ENCODE measurements at places on chromosomes 3 and 15.

DNA sequence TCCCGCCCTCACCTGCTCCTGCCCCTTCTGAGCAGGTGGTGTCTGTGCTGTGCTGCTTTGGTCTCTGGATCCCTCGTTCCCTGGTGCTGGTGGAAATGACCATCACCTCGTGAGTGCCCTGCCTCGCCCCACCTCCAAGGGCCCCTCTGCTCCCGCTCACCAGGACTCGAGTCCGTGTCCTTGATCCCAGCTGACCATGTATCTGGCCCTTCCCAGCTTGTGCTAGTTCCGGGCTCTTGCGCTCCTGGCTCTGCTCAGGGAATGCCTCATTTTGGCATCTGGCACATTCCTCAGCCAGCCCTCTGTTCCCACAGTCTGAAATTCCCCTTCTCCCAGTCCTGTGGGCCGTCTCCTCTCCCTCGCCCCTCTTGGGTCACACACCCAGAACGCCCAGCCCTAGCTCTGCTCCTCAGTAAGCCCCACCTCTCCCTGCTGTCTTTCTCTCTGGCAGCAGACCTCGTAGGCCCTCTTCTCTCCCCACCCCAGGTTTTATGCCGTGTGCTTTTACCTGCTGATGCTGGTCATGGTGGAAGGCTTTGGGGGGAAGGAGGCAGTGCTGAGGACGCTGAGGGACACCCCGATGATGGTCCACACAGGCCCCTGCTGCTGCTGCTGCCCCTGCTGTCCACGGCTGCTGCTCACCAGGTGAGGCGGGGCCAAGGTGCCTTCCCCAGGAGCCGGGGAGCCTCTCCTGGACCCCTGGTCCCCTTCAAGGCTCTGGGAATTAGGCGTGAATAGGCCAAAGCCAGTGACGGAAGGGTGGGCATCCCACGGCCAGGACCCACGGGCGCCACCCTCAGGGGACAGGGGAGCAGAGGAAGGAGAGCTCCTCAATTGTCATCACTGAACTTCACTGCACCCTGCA is 11.5 kb downstream of the SLC51A start:
- DNase-seq, result no peak

DNA sequence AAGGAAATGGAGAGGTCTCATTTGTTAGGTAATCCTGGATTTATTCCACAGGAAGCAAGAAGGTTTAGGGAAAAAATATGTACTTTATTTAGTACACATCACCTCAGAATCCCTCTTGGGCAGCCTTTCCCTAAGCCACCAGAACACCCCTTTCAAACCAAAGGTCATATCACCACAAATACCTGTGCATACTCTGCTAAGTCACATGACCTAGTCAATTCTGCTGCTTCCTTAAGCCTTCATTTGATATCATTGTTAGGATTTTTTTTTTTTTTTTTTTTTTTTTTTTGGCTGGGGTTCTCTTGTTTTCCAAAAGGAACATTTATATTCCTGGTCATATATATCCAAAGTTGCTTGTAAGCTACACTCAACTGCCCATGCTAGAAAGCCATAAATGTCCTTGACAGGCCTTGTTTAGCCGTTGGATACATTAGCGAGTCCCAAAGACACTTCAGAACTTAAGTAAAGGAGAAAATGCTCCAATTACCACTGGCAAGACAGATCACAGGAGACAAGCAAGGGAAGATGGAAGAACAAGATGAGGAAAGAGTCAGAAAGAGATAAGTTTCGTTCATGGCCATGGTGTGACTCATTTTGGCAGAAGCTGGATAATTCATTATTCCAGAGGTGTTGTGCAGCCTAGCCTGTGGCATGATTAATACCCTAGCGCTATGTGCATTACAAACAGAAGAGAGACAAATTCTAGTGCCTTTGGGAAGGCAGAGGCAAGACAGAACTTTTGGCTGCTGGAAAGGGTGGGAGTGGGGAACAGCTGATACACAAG is 155.6 kb upstream of the SLC2A2 start:
- DNase-seq, result no peak

DNA sequence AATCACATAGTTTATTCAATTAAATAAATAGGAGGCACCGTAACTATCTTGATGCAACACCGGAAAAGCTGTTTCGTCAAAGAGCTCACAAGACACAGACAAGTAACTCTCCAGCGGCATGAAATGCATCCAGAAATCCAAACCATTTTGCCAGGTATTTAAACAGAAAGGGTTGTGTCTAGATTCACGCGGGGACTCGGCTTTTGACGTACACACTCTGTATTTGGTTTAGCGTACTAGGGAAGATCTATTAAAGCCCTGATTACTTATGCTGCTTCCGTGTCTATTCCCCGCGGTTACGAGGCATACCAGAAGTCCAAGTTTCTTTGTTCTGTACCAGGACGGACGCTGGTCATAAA is 718 bp downstream of the BNIP2 start:
- DNase-seq, result no peak

GRCh38 chr3:99901200-99901926 is 83.7 kb downstream of the CMSS1 start:
- DNase-seq, result no peak

DNA sequence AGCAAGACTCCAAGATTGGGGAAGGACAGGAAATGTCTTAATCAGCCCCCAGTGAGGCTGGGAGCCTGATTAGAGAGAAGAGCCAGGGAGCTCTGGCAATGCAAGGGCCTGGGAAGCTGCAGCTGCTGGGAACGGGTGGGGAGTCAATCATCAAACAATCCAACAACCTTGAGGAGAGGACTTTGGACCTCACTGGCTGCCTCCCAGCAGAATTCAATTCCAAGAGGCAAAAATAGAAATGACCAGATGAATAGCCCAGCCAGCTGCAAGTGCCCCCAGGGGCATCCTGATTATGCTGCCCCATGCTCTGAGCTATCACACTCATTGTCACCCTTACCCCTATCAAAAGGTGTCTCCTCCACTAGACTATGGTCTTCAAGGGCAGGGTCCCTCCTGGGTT is 6.1 kb upstream of the HOMER2 start:
- DNase-seq, result no peak
